Stimulated activated CD8-positive, alpha-beta memory T cell treated with anti-CD3 and anti-CD28 coated beads, Interleukin-15, amount 100 ng/mL, for 48 hours (primary cell): ENCODE measurements at places on chromosomes 5 and 9.

DNA sequence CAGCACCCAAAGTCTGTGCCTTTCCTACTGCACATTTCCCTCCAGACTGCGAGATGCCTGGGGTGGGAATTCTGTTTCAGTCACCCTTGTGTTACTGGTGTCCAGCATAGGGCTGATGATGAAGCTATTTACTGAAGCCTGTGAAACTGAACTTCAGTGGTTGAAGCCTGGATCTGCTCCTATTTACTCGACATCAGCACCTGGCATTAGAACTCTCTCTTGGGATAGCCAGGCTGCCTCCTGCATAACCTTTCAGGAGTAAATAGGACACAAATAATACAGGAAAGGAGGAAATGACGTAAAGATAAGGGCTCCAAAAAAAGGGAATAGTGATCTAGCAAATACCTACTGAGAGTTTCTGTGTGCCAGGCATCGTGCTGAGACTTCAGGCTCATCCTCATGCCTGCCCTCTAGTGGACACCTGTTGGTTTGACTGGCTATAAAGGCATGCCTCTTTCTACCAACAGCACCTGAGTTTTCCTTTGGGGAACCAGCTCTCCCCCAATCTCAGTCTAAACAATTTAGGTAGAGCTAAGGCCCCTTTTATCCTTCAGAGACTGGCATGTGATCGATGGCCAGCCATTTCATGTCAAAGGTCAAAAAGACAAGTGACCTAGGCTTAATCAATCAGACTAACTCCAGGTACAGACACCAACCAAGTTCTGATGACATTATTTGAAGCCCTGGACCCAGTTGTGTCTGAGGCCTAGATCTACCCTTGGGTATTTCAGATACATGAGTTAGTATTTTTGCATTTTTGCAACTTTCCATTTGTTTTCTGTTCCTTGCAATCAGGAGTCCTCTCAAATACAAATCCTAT is 192.1 kb upstream of the TRIM32 start:
- DNase-seq = no peak

- DNase-seq = no peak
Measured at GRCh38 chr5:125526966-125527365, 780.5 kb upstream of the ZNF608 start.

DNA sequence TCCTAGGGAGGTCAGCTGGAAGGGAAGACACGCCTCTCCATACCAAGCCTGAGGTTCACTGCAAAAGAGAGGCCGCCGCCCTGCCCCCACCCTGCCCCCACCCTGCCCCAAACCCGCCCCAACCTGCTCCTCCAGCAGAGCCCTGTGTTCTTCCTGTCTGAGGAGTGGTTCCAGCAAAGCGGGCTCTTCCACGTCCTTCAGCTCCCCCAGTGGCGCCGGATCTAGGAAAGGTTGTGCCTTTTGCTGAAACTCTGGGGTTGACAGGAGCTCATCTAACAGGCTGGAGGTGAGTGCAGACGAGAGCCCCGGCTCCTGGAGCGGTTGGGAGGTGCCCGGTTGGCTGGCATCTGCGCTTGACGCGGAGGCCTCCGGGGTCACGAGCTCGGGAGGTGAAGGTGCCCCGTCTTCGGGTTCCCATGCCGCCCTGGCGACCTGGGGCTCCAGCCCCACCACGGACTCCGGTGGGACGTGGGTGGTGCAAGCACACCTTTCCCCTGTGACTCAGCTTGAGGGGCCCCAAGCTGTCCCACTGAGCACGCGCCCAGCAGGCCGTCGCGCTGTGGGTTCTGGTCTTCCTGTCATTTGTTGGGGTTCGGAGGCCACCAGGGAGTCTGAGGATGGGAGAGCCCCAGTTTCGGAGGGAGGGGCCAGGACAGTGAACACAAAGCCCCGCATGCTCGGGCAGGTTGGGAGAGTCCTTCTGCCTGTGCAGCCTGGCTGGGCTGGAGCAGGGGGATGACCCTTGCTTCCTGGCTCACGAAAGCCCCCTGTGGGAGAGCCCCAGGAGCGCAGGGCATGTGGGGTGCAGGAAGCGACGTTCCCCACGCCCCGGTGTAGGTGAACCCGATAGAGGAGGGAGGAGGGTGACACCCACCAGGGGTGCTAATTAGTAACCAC is 1467.1 kb downstream of the FOXD4L5 start:
- DNase-seq = peak; percentile 49

DNA sequence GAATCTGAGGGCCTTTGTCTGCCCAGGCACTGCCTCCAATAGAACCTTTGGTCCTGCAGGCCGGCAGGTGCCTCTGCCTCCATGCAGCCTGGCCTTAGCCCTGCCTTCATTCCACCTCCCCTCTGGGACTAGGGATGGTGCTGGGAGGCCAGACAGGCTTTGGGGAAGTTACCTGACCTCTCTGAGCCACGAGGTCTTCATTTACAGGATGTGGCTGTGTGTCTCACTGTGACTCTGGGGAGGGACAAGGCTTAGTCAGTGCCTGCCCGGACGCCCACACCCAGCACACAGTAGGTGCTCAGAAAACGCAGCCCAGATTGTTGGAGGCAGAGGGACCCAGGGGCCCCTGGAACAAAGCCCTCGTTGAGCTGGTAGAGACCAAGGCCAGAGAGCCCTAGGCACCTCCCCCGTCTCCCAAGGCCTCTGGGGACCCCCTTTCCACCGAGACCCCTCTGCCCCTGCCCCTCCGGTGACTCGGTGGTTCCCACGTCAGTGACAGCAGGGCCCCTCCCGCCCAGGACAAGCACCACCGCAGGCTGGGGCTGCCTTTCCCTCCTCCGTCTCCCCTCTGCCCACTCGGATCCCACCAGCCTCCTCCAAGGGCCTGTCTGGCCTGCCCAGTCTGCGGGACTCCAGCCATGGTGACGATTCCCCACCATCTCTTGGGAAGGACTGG is 46.9 kb upstream of the EGFL7 start:
- DNase-seq = no peak

GRCh38 chr9:129352146-129352865 is 174.2 kb upstream of the IER5L start:
- DNase-seq = no peak

DNA sequence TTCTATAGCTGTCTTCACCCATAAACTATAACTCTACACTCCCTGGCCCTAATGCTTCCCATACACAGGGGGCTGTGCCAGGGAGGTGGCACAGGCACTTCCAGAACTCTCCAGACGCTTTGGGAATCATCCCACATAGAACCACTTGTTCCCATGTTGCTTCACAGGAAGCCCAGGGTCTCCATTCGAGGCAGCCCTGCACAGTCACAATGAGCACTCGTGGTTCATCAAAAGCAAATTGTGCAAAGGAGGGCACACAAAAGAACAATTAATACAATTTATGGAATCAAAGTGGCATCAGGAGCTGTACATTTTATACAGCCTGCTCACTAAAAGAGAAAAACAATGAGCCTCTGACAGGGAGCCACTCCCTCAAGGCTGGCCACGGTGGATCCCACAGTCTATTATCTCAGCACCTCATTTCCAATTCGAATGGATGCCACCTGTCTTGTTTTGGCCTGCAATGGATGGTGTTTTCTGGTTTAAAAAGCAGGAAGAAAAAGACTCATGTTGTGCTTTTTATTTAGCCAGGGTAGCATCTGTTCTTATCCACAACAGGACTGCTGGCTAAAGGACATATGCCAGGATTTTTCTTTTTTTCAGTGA is 354.8 kb downstream of the ENC1 start:
- no peak for DNase-seq

DNA sequence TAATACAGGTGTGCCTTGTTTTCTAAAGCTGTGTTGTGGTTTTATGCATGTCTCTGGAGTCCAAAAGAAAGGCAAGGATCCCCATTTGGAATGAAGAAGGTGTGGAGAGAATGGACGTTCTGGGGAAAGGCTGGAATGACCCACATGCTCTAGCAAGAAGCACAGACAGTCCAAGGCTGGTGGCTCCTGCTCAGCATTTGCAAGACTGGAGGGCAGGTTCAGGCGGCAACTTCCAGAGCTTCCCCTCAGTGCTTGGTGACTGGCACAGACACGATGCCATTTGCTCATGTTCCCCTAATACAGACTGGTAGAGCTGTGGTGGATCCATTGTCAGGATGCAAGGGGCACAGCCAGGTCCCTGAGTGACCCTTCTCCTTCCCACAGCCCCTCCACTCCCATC is 8.2 kb downstream of the SLC22A4 start:
- no peak for DNase-seq

- DNase-seq = no peak
Measured at GRCh38 chr9:2082772-2083171, 67.6 kb downstream of the SMARCA2 start.

DNA sequence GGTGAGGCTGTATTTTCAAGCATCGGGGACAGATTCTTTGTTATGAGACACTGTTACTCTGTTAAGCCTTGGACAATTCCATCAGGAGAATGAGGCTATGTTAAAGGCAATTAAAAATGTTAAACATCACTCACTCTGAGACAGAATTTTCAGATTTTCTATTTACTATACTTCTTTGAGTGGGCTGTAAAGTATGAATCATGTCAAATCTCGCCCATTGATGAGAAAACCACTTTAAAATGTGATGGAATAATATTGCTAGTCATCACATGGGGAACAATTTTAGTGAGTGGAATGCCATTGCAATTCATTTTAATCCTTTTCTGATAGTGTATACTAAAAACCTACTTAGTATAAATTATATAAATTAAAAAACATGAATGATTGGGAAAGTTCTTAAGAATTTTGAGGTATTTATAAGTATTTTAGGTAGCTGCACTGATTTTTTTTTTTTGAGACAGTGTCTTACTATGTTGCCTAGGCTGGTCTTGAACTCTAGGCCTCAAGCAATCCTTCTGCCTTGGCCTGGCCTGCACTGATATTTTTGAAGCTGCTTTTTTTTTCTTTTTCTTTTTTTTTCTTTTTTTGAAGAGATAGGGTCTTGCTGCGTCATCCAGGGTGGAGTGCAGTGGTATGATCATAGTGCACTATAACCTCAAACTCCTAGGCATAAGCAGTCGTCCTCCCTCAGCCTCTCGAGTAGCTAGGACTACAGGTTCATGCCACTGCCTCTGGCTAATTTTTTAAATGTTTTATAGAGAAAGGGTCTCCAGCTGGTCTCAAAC is 73.2 kb downstream of the KIAA1958 start:
- DNase-seq = no peak

DNA sequence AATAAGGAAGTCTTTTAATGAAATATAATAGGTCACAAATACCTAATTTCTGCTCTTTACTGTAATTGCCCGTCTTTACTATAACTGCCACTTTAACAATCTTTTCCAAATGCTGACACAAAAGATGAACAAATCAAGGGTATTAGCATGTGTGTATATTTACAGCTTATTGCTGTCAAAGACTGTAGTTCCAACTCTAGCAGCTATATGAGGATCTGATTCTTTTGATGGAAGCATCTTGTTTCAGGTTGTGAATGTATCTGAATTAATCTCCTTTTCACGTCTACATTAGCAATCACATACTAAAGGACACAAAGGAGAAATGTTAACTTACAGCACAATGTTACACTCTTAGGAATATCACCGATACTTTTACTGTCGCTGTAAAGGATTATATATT is 27.9 kb downstream of the RFX3 start:
- DNase-seq = no peak
